Sigmoid colon (tissue), 7 donors: ENCODE measurements at places on chromosomes 1 and 21.

DNA sequence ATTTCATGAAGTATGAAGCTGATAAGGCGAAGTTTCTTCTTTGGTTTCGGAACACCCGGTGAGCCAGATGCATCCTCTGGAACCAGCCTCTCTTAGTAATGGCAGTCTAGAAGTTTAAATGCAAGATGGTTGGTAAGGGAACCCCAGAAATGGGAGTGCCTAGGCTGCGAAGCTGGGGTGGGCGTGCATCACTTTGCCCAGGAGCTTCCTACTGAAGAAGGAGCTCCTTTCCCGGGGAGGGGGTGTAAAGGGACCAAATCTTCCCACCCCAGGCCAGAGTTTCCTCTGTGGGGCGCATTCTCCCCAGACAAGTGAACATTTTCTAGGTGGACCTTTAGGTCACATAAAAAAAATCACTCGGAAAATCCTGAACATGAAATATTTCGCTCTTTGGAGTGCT is 4.4 kb downstream of the TFF2 start:
- no peak for DNase-seq

DNA sequence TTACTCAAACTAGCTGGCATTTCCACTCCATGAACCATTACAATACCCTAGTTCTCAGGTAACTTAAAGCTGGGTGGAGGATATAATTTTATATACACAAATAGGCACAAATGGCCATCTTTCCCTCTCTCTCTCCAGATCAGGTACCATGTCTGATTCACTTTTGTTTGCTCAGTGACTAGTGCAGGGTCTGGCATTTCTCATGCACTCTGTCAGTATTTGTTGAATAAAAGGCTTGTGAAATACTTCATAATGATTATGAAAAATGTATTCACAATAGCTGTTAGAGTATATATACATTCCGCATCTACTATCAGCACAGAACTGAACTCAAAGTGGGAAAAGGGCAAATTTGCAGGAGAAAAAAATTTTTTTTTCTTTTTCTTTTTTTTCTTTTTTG is 510.2 kb upstream of the USP24 start:
- no peak for DNase-seq

DNA sequence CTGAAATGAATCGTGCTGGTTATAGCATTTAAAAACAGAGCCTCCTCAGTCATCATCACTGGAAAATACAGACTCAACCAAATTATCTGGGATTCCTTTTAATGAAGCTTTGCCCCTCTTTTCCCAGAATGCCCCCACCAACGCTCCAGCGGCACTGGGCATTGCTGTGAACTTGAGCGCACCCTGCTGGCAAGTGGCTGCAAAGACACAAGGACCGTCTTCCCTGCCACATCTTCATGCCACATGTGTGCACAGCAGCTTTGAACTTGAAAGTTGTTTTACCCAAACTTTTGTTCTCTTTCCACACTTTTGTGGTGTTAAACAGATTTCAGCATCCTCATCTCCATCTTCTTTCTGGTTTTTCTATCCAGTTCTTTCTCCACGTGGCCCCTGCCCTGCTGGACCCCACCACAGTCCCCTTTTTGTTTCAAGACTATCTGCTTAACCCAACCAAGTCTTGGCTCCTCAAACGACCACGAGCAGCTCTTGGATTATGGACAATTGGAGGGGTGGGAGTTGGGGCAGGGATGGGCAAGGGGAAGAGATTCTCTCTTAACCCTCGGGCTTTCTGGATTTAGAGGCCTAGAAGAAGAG is 12.8 kb upstream of the LMX1A start:
- DNase-seq, result no peak

- no peak for DNase-seq
These were observed 43.0 kb downstream of the TMCC2 start for GRCh38 chr1:205270764-205271163.

DNA sequence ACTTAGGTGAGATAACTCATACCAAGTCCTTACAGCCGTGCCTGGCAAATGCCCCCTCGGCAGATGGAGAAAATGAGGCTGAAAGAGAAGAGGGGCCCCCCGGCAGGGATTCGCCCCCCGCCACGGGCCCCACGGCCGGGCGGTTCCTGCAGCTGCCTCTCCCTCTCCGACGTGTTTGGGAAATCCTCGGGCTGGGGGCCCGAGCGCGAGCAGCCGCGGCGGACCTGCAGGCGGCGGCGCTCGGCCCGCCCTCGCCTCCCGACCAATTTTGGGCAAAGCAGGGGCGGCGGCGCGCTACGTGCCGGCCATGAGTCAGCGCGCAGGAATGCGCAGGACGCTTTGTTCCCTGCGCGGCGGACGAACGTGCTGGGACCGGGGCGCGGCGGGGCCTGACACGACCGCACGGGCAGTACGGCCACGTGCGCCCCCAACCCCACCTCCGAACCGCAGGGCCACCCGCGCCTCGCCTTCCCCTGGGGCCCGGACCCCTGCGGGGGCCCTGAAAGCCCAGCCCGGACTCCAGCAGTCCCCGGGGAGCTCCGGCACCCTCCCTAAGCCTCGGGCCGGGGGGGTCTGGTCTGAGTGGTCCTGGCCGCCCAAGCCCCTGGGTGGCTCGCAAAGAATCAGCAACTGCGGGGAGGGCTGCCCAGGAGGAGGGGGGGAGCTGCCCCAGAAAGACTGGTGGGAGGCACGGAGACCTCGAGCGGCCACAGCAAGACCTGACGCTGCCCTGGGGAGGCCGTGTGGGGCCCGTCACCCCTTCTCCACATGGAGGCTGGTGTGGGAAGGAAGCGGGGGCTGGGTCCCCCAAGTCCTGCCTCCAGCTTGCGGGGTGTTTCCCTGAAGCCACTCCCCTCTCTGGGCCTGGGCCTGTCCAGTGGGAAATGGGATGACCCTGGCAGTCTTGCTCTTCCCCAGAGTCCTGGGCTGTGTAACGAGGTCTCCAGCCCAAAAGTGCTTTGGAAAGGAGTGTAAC is 11.9 kb upstream of the EDN2 start:
- peak; percentile 97 for DNase-seq

- peak; percentile 52 for DNase-seq
These were observed 22.0 kb downstream of the IQGAP3 start for GRCh38 chr1:156550346-156550745.

GRCh38 chr1:5658340-5659316 is 333.6 kb downstream of the NPHP4 start:
- peak; percentile 30 for DNase-seq

GRCh38 chr21:44938772-44939531 is 877 bp upstream of the SLX9 start:
- DNase-seq, result peak; percentile 63

DNA sequence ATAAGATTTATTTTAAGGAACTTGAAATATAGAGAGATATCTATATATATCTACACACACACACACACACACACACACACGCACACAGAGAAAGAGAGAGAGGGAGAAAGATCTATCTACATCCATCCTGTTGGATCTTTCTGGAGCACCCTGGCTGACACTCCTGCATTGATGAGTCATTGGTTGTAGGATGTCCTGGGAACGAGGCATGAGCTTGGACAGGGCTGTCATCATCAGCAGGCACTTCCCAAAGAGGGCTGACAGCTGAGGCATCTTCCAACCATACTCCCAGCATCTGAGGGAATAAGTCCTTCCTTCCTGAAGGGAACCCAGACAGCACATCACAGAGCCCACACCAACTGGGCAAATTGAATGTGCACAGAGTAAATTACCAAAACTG is 99.1 kb upstream of the ERG start:
- DNase-seq, result no peak

DNA sequence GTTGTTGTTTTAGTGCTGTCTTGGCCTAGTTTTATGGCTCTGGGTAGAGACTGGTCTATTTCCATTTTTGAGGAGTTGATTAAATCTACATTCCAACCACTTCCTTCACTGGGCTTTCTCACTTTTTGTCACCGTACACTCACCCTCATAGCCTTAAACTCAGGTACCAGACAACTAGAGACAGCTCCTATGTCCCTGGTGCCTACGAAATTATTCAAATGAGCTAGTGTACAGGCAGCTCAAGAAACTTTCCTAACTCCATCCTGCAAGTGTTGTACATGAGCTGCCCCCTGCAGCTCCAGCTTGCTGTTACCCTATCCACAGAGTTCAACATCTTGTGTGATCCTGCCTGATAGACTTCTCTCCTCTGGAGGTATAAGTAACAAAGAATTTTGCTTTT is 704.8 kb upstream of the RGS18 start:
- DNase-seq, result no peak

- DNase-seq, result peak; percentile 95
These were observed 26.1 kb downstream of the ETS2 start for GRCh38 chr21:38831526-38832467.

DNA sequence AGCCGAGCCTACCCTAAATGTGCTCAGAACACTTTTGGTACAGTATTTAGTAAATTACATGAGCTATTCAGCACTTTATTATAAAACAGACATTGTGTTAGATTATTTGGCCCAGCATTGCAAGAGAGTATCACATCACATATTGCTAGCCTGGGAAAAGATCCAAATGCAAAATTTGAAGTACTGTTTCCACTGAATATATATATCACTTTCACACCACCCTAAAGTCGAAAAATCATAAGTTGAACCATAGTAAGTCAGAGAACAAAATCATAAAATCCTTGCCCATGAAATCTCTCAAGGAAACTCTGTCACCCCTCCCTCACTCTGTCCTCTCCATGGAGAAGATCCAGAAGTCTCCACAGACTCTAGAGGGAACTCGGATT is 33.1 kb downstream of the RGS8 start:
- DNase-seq, result no peak

DNA sequence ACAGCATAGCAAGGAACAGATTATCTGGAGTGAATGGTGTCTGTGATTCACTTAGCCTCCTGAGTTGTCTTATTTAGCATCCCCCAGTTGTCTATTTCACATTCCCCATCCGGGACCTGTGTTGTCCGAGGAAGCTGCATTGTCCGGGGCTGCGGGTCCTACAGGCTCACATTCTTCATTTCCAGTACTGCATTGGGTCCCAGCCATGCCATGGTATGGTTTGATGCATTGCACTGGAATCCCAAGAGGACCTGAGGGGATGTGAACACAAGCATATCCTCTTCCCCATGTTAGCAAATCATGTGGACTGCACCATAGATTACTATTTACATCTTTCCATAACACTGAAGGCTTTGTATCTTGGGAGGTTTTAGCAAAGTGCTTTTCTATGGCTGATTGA is 48.2 kb upstream of the PRELP start:
- no peak for DNase-seq

DNA sequence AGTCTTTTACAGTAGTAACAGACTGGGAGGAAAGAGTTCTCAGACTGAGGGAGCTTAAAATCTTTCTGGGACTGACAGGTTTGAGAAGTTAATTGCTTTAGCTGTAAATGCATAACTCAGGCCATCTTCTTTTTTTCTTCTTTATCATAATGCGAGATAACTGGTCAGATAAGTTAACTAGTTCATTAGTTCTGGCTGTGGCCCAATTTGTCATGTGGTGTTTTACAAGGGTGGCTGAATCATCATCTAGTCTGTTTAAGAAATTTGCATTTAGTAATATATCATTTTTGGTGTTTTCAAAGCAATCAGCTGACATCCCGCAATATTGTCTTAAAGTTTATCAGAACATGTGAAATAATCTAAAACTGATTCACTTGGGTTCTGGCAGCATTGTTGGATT is 14.0 kb downstream of the HSD3B2 start:
- no peak for DNase-seq

- no peak for DNase-seq
These were observed 857 bp upstream of the AK5 start for GRCh38 chr1:77280962-77281361.

- DNase-seq, result no peak
These were observed 194.6 kb upstream of the RRP15 start for GRCh38 chr1:218090459-218090858.

- no peak for DNase-seq
These were observed 31.4 kb downstream of the POFUT2 start for GRCh38 chr21:45256021-45256911.

DNA sequence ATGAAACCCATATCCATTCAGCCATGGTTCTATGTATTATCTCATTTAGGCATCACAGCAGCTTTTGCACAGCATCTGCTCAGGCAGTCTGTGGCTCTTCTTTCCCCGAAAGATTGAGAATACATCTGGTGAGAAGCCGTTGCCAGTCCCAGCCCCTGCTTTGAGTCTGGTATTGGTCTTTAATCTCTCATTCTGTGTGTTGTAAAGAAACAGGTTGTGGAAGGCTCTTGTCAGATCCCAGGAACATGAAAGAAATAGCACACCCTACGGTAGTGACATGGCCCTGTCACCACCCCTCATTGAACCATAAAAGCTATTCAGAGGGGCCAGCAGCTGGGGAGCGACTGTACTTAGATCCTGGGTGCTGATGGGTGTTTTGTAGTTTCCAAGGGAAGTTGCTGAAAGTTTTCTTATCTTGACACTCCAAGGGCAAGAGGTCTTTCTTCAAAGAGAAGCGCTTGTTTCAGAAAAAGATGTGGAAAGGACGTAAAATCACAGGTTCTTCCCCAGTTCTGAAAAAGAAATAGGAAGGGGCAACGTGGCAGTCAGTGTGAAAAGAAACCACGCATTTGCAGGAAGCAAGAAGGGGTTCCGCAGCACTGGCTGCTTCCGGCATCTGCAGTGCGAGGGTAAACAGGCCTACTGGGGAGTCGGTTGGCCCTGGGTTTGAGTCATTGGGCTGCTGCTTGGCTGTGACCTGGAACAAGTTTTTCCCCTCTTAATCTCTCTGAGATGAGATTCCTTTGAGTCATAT is 145.0 kb downstream of the DHRS3 start:
- DNase-seq, result no peak

GRCh38 chr1:94325377-94326302 is 88.3 kb upstream of the ARHGAP29 start:
- no peak for DNase-seq

GRCh38 chr21:22575165-22575584 is 1577.0 kb downstream of the NCAM2 start:
- no peak for DNase-seq

- DNase-seq, result no peak
These were observed 204.1 kb downstream of the FMN2 start for GRCh38 chr1:240295811-240296210.

DNA sequence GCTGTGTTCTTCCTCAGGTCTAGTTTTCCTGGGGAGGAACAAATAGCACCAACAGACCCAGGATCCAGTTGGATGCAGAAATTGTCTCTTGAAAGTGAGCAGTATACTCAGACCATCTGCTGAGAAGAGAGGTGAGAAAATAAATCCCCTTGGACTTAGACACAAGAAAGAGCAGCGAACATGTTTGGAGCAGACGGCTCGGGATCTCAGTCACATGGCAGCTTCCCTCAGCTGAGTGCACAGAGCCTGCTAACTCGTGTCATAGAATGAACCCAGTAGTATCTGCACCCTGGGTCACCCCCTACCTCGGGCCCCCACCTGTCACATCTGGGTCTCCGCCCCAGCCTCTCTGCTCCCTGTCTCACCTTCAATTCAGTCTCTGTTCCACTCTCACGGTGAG is 115.6 kb downstream of the CCDC185 start:
- DNase-seq, result no peak
